Right ventricle myocardium superior (tissue), 1 donor: ENCODE measurements at places on chromosomes 3 and 15. TPM values are rescaled to one million over a fixed set of nuclear protein-coding genes. Genes with fewer than 3 reads are reported as not detected.

- DNase-seq = no peak
Measured at GRCh38 chr3:13027154-13027553, 46.1 kb downstream of the IQSEC1 start.

GRCh38 chr15:80925597-80926059, 64.0 kb downstream of the MESD start:
- no peak for DNase-seq

DNA sequence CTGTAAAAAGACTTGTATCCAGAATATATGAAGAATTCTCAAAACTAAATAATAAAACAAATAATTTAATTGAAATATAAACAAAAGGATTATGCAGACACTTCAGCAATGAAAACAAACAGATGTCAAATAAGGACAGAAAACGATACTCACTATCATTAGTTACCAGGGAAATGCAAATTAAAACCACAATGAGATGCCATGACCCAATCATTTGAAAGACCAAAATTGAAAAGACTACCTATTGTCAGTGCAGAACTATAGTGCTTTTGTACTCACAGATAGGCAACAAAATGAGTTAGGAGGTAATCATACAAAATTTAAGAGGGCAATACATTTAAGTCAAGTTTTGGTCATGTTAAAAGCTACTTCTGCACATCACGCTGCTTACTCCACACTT, 31.6 kb upstream of the OR5K4 start:
- no peak for DNase-seq

GRCh38 chr3:160948273-160948672, 156.9 kb downstream of the B3GALNT1 start:
- DNase-seq = no peak

SLC9C1 gene
- total RNA-seq = 1.7 TPM

DNA sequence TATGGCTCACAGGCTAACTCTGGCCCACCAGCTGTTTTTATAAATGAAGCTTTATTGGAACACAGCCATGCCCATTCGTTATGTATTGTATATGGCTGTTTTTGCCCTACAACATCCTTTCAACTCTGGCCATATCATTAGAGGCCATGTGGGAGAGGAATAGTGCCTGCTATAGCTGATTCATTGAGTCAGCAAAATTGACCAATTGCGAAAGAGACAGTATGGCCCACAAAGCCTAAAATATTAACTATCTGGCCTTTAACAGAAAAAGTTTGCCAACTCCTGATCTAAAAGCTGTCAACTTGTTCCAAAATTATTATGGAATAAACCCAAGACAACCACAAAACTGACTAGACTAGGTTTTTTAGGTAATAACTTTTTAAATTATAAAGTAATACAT, 1.4 kb downstream of the NR1I2 start:
- no peak for DNase-seq

AHSG gene
- not detected for total RNA-seq

CFAP20DC gene
- 0.22 TPM for total RNA-seq

DNA sequence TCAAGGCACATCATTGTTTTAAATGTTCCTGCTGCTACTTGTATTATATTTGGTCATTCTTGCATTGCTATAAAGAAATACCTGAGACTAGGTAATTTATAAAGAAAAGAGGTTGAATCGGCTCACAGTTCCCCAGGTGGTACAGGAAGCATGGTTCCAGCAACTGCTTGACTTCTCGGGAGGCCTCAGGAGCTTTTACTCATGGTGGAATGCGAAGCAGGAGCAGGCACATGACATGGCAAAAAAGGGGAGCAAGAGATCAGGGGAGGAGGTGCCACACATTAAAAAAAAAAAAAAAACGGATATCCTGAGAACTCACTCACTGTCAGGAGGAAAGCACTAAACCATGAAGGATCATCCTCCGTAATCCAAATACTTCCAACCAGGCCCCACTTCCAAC, 286.9 kb upstream of the PLSCR5 start:
- no peak for DNase-seq

DNA sequence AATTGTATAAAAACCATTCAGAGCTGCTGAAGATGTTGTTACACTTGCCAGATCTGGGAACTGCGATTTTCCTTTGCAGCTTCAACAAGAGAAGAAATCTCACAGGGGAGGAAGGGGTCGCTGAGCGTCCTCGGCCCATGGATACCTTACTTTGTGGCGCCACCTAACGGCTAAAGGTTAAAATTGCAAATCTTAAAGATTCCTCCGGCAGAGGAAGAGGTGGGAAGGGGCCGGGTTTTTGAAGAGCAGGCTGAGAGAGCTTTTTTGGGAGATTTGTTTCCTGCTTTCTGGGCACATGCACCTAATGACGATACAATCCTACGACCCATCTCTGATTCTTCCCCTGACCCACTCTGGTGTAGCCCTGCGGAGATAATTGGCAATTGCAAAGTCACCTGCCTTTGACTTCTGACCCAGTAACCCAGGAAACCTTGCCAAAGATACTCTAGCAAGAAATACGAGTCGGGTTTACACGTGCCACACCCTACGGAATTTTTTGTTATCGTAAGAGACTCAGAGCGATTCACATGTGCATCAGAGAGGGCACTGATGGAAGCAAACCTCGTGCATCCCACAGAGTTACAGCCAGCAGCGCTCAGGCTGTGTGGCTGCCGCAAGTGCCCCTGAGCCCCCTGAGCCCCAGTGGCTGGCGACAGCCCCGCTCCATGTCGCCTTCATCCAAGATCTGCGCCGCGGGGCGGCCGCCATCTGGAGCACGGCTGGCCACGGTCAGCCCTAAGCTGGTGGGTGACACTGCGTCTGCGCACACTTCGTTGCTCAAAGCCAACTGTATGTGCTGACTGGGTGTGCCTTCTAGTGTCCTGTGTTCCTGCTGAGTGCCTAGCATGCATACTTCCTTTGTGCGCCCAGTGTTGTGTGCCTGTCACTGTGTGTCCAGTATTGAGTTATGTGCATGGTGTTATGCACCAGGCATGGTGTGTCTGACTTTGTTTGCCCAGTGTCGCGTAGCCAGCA, 55.2 kb upstream of the CHRNA7 start:
- DNase-seq = peak; percentile 60

DNA sequence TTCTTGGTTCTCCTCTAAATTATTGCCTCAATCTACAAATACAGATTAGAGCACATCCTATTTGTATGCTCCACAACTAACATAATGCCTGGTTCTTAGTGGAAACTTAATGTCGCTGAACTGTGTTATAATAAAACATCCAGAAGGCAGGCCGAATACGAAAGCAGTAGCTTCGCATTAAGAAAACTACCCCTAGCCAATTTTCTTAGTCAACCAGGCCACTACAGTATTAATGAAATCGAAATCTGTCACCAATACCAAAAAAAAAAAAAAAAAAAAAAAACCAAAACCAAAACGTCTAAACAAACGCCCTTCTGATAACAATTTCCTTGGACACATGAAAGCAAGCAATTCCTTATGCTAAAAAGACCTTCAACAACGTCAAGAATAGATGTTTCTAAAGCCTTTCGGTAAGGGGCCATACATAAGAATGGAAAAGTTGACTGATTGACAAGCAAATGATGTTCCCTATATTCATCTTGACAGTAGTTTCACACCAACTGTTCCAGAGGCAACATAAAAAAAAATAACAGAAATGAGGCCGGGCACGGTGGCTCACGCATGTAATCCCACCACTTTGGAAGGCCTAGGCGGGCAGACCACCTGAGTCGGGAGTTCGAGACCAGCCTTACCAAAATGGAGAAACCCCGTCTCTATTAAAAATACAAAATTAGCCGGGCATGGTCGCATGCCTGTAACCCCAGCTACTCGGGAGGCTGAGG, 1.3 kb downstream of the DENND6A start:
- no peak for DNase-seq

ABI3BP gene
- 28.8 TPM for total RNA-seq

GRCh38 chr3:126911162-126912026, 71.5 kb upstream of the PLXNA1 start:
- DNase-seq = peak; percentile 60

- DNase-seq = no peak
Measured at GRCh38 chr15:100330629-100331215, 11.1 kb downstream of the ADAMTS17 start.

MAP6D1 gene
- total RNA-seq = 3.0 TPM
